ENCODE measurements at places on chromosomes 1 and 21.
A peak's percentile ranks its signal among the peaks of the same experiment; 100 is the strongest.

GRCh38 chr1:93475681-93476080 lies 27.8 kb downstream of the FNBP1L start:
- DNase-seq, result no peak

- DNase-seq, result no peak
Measured at GRCh38 chr1:178411756-178412399, 84.9 kb downstream of the CLEC20A start.

DNA sequence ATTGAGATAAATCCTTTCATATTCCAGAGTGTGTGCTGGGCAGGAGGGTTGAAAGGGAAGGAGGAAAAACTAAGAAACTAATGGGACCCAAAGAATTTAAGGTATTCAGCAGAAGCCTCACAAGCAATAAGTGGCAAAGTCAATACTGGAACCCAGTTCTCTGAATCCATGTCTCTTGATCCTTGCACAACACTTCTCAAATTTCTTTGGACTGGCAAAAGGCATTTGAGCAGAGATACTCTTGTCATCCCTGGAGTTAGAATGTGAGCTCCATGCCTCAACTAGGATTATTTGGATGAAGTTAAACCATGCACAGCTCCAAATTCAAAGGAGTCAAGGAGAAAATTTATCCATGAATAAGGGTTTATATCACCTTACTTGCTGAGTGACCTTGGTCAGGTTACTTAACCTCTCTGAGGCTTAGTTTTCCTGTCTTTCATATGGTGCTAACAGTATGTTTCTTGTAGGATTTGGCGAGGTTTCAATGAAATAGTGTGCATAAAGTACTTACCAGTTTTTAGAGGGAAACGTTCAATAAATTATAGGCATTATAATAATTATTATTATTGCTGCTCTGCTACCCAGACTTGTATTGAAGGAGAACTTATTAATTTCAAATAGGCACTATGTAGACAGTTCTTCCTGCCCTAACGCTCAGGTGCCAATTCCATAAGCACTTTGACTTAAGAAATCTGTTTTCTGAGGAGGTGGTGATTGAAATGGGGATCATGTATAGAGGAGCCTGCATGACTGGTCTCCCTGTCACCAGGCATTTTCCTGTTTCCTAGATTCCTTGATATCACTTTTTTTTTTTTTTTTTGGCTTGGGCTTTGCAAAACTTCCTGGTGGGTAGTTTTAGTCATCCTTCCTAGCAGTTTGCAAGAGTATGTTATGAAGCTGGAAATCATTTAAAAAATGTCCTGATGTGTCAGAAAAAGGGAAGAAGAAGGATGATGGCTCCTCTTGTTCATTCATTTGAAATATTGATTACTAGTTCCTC lies 125.0 kb upstream of the JUN start:
- DNase-seq, result peak; percentile 74

GRCh38 chr1:218614031-218614430 lies 268.9 kb downstream of the TGFB2 start:
- no peak for DNase-seq

GRCh38 chr1:224828691-224829090 lies 100.8 kb upstream of the DNAH14 start:
- DNase-seq, result no peak

DNA sequence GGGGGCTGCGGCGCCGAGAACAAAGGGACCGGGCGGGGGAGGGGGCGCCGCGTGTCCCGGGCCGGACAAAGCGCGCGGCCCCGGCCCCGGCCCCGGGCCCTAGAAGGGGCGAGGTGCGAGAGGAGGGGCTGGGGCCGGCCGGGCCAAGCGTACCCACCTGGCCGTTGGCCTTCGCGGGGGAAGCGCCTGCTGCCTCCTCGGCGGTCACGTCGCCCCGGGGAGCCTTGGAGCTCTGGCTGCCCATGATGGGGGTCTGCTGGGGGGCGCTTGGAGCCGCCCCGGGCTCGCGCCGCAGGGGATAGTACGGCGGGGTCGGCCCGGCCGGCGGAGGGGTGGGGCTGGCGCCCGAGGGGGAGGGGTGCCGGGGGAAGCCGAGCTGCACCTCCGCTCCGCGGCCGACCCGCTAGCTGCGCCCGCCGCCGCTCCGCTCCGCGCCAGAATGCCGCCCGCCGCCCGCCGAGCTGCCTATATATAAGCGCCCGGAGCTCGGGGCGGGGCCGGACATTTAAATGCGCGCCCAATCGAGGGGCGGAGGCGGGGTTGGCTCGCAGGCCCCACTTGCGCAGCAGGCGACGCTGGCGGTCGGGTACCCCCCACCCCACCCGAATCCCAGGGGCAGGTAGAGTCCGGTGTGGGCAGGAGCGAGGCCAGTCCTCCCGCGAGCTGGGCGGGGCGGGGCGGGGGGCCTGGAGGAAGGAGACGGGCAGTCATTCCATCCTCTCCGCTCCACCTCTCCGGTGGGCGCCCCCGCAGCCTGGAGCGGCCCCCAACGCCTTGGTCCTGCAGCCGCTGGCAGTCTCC lies at the start of gene MARCKSL1:
TSS of gene MARCKSL1 (minus strand) at position 444 of the 801 bp plus-strand sequence. CDS start at position 244, 200 bp downstream.
- peak; percentile 23 for DNase-seq

DNA sequence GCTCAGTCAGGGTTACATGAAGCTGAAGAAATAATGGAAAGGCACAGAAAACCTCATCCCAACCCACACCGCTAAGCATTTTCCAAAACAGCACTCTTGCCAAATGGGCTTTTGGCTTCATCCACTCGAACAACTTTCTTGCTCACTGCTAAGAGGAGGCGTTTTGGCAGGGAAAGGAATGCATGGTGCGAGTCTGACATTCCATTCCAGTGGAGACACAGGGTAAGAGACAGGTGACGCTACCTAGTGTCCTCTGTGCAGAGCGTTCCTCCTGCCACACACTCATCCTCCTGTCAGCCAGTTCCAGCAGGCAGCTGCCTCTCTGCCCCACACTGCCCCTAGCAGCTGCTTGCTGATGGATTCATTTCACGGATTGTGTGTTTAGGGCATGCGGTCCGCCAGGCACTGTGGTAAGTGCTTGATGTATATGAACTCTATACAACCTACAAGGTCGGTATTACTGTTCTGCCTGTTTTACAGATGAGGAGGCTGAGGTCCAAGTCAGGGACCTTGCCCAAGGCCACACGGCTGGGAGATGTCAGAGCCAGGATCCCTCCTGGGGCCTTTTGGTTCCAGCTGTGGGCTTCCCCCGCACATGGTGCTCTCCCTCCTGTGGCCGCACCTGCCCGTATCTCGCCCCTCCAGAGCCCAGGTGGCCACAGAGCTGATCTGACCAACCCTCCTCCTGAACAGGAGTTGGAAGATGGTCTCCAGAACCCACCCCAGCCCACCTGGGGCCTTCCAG lies 25.7 kb upstream of the BACE2 start:
- DNase-seq, result peak; percentile 88

DNA sequence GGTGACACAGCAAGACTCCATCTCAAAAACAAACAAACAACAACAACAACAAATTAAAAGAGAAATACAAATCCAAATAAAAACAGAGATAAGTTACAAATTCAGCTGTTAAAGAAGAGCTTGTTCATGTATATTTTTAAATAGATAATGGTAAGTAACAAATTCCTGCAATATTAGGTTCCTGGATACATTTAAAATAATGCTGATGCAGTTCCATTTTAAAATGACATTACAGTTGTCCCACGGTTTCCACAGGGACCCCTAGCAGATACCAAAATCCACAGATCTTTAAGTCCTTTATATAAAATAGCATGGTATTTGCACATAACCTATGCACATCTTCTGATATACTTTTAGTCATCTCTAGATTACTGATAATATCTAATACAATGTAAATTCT lies 61.5 kb downstream of the ABL2 start:
- no peak for DNase-seq

DNA sequence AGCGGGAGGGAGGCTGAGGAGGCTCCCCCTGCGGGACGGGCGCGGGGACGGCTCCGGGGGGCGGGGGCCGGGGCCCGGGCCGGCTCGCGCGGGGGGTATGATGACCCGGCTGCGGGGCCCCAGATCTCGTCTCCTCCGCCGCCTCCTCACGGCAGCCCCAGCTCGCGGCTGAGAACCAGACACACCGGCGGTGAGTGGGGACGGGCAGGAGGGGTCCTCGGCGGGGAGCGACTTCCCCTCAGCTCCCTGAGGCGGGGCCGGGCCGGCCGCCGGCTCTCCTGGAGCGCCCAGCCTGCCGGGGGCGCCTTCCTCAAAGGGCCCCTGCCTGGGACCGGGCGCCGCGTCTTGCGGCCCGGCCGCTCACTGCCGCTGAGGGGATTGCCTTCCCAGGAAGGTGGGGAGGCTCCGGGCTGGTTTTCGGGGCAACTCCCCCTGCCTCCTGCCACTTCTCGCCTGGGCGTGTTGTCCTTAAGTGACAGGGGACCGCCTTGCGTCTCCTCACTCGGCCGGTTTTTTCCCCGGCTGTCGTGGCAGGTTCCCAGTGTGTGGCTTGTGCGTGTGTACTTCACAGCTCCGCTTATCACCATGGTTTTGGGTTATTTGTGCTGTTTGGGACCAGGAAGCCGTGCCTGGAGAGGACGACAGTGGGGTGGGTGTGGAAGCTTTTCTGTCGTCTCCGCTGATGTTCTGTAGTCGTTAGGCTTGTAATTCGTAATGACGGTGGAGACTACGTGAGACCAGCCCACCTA lies 800 bp downstream of the HIPK1 start:
- DNase-seq, result peak; percentile 25

DNA sequence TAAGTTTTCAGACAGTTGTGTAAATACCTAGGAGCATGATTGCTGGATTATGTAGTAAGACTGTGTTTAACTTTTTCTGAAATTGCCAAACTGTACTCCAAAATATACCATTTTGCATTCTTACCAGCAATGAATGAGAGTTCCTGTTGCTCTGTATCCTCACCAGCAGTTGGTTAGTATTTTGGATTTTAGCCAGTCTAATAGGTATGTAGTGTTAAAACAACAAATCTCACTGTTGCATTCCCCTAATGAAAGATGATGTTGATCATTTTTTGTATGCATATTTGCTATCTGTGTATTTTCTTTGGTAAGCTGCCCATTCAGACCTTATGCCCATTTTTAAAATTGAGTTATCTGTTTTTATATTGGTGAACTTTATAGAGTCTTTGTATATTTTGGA lies 89.9 kb downstream of the RASAL2 start:
- DNase-seq, result no peak

DNA sequence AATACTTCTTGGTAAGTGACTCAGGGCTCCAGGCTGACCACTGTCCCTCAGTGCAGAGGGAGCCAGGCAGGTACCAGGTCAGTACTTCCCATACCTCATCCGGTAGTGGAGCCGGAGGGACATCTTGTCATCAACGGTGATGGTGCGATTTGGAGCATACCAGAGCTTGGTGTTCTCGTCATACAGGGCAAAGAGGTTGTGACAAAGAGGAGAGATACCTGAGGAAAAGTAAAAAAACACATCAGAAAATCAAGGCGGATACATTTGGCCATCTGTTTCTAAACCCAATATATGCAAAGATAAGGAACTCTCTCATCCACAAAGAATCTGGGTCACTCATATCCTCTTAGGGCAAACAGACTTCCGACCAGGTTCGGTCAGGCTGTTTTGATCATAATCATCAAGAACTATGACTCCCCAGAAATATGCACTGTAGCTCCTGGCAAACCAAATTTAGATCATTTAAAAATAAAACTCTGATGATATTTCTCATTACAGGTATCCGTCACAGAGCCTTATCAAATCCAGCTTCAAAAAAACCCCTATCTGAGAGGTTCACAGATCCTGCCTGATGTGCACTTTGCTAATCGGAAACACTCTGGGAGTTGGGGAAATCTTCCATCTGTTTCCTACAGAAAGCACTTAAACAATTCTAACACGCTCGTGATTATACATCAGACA lies 87.3 kb downstream of the JAK1 start:
- no peak for DNase-seq

DNA sequence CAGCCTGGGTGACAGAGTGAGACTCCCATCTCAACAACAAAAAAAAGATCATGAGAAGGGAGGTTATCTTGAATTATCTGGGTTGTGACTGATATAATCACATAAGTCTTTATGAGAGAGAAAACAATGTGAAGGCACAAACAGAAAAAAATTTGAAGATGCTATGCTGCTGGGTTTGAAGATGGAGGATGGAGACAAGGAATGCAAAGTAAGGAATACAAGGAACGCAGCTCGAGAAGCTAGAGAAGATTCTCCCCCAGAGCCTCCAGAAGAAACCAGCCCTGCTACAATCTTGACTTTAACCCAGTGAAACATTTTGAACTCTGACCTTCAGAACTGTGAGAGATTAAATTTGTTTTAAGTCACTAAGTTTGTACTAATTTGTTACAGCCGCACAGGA lies 15.1 kb downstream of the EVI5 start:
- DNase-seq, result no peak

DNA sequence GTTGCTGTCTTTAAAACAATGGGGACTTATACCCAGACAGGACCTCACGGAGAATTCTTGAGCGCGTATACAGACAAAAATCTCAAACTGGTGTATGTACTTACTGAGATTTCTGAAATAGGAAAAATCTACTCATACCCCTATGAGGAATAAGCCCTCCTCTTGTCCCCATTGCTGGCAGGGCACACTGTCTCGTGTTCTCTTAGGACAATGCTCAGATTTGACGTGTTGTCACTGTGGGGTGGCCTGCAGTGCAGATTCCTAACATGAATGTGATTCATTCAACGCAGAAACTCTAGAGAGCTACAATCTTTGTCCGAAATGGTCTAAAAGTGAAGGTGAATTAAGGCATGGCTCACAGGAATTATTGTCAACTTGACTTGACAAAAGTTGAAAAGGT lies 31.1 kb upstream of the PDE9A start:
- no peak for DNase-seq

GRCh38 chr21:39597595-39597994 lies 15.1 kb upstream of the B3GALT5 start:
- DNase-seq, result no peak

GRCh38 chr1:207830788-207831187 lies 78.9 kb downstream of the CD46 start:
- DNase-seq, result no peak
